Activated T-cell treated with anti-CD3 and anti-CD28 coated beads for 1 hour (primary cell): ENCODE measurements at places on chromosomes 6 and 20.

DNA sequence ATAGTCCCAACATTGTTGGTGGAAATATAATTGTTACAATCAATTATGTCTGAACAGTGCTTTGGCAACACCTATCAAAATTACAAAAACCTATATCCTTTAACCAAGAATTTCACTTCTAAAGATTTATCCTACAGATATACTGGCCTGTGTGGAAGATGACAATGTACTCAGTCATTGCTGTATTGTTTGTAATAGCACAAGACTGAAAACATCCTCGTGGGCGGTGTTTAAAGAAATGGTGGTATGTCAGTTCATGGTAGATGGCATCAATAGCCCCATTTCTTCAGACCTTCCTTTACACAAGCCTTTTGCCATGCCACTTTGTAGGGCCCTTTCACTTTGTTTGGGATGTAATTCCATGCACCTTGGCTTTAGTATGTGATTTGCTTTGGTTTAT is 9.8 kb upstream of the TPBG start:
- DNase-seq = no peak

GRCh38 chr6:142026471-142026870 is 106.3 kb upstream of the GJE1 start:
- DNase-seq = no peak

DNA sequence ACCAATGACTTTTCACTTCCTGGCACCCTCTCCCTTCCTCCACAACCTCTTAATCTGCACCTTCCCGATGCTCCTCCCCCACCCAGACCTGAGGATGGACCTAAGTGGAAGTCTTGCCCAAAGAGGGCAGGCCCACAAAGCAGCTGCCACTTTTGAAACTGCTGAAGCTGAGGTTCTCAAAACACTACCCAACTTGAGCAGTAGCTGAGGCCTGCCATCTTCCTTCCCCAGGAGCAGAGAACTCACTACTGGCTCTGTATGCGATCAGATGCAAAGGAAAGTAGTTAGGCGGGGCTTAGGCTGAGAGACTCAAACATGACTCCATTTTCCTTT is 1.5 kb downstream of the HM13 start:
- DNase-seq = no peak

GRCh38 chr6:104477569-104477968 is 382.1 kb downstream of the HACE1 start:
- no peak for DNase-seq

- no peak for DNase-seq
Measured at GRCh38 chr6:14707971-14708465, 537.9 kb upstream of the JARID2 start.

DNA sequence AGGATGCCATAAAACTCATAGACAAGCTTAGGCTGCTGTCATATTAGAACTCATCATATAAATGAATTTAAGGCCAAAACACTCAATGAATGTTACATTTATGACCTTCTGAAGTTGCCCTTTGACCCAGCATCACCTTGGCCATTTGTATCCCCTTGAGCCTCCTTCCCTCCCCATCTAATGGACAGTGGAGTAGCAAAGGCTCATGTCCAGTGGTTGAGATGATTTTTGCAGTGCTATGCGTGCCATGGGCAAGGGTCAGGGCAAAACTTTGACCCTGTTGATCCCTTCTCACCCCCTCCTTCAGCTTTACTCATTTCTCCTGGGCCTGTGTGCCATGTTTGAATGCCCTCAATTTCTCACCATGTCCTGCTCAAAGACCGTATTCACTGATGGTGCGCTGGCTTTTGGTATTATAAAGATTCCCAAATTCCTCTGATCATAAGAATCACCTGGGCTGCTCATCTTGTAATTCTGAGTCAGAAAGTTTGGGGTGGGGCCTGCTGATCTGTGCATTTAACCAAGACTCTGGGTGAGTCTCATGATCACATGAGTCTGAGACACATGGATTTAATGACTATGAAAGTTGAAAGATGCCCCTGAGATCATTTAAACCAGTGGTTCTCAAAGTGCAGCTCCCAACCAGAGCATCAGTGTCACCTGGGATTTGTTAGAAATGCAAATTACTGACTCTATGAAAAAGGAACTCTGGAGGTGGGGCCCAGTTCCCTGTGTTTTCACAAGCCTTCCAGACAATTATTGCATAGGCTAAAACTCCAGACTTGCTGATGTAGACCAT is 57.5 kb upstream of the IL20RA start:
- DNase-seq = no peak

GRCh38 chr6:44180886-44181285 is 22.3 kb downstream of the CAPN11 start:
- DNase-seq = no peak
